ENCODE measurements at places on chromosomes 3 and 15.

GRCh38 chr3:31620656-31621055 is 87.9 kb downstream of the STT3B start:
- no peak for DNase-seq

- no peak for DNase-seq
Observed at GRCh38 chr3:9136746-9137465, 112.5 kb downstream of the SRGAP3 start.

DNA sequence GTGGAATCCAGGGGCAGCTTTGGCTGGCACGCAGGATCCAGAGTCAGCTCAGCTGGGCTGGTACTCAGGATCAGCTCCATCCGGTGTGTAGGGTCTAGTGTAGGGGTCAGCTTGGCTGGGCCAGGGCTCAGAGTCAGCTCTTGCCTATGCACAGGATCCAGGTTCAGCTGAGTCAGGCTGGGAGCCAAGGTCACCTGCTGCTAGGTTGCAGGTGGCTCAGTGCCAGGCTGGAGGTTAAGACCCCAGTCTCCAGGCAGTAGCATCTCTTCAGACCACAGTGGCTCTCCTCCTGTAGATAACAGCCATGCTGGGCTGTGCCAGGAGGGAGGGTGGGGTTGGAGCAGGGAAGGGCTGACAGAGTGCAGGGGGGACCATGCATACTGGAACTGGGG is 1.8 kb downstream of the HYAL3 start:
- no peak for DNase-seq

DNA sequence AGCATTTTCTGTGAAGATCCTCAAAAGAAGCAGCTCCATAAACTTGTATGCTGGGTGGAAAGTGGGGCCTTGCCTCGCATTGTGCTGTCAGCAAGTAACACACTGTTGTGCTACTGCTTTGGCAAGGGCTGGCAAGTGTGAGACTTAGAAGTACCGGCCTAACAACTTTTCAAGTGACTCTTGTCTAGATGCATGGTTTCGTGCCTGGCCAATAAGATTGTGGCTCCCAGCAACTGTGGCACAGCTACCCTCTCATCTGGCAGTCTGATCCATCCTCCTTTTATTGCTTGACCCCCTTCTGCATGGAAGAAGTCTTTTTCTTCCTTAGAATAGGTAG is 79.4 kb upstream of the VEPH1 start:
- no peak for DNase-seq

DNA sequence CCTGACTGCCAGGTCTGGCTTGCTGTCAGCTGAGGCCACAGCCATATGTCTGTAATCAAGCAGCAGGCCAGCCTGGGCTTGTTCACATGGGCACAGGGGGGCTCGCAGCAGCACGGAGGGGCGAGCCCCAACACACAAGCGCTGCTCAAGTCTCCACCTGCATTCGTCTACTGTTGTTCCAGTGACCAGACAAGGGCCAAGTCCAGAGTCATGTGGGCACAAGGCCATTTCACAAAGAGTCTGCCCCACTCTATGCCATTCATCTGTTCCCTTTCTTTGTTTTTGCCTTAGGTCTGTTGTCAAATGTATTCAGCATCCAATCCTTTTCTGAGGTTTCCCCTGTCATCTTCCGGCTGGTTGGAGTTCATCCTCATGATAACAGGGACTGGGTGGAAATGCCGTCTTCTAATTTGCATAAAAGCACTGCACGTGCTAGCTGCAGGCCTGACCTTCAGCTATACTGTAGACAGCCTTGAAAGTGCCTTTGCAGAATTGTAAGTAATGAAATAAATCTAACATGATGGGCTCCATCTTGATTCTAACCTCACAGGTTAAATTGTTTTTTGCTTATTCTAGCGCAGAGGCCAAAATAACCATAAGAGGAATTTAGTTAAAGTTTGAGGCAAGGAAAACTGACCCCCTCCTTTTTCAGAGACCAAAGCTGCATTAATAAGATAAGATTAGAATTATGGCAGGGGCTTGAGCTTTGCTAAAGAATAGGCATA is 28.6 kb upstream of the KBTBD12 start:
- peak; percentile 99 for DNase-seq

DNA sequence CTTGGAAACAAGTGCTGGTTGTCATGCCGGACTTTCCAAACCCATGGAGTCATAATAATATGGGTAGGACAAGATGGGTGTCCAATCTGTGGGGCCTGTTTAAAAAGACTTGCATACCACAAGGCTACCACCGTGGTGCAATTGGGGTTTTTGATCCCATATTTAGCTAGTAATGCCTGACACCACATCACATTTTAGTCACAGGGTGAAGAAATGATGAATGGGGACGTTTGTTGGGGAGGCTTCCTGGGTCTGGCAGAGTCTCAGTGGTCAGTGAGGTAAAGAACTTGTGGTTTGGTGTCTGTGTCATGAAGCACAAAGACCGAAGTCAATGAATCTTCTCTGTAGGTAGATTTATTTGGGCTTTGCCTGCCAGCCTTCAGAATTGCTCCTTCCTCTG is 31.0 kb downstream of the P3H2 start:
- no peak for DNase-seq

DNA sequence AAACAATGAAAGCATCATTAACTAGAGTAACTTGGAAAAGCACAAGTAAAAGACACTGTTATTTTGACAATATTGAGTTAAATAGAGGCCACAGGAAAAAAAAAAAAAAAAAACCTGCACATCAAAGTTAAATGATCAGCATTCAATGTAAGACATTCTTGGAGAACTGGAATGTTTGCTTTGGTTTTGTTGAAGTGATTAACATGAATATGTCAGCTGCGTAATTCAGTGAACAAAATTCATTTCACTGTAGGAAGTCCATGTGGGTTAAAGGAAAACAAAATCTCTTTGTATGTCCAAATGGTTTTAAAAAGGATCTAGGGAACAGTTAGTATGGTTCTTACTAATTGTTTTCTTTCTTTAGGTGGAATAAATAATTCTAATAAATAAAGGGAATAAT is 252.8 kb upstream of the CNTN6 start:
- DNase-seq: no peak

DNA sequence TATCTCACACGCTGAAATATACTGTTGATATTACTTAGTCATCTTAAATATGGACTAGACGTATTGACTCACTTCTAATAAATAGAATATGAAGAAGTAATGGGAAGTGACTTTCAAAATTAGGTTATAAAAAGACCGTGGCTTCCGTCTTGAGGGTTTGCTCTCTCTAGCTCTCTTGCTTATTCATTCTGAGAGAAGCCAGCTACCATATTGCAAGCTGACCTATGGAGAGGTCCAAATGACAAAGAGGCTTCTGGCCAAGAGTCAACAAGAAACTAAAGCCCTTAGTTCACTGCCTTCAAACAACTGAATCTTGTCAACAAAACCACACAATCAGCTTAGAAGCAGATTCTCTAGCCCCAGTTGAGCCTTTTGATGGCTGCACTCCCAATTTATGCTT is 46.1 kb downstream of the SLC9C1 start:
- DNase-seq: no peak

GRCh38 chr3:36373084-36373483 is 7.2 kb upstream of the STAC start:
- DNase-seq: no peak

GRCh38 chr15:85755471-85755870 is 39.3 kb downstream of the KLHL25 start:
- DNase-seq: no peak

DNA sequence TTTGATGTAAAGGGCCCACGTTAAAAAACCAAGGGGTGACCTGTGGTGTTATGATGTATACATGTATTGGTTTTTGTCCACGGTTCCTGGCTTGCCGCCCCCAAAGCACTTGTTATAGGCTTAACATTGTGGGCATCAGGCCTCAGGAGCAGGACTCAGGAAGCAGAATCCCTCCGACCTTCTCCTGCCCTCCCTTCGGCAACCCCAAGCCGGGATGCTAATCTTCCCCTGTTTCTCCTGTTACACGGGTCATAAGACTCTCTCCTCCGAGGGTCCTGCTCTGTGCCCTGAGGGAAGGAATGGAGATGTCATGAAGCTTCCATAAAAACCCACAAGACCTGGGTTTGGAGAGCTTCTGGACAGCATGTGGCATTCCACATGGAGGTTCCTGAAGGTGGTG is 48.8 kb downstream of the RPLP1 start:
- no peak for DNase-seq

GRCh38 chr3:65714134-65714533 is 324.6 kb downstream of the MAGI1 start:
- no peak for DNase-seq

DNA sequence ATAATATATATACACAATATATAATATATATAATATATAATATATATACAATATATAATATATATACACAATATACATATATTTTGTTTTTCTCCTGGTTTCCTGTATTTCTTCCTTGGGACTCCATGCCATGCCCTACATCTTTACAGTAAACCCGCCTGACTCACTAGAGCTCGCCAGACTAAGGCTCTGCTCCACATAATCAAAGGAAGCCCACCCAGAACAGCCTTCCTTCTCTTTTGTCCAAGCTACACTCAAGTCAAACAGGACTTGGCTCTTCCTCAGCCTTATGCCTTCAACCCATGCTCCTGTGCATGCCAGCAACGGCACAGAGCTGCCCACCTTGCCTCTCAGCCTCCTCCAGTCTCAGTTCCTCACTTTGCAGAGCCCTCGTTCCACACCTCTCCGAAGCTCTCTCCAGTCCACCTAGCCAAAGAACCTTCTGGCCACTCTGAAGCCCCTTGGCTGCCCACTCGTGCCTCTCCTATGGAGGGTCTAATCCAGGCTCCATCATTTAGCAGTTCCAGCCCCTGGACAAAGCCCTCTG is 109.1 kb downstream of the RFTN1 start:
- no peak for DNase-seq

- no peak for DNase-seq
Observed at GRCh38 chr15:72861354-72861910, 77.9 kb upstream of the ADPGK start.

GRCh38 chr3:136671921-136672320 is 80.3 kb downstream of the STAG1 start:
- DNase-seq: no peak

DNA sequence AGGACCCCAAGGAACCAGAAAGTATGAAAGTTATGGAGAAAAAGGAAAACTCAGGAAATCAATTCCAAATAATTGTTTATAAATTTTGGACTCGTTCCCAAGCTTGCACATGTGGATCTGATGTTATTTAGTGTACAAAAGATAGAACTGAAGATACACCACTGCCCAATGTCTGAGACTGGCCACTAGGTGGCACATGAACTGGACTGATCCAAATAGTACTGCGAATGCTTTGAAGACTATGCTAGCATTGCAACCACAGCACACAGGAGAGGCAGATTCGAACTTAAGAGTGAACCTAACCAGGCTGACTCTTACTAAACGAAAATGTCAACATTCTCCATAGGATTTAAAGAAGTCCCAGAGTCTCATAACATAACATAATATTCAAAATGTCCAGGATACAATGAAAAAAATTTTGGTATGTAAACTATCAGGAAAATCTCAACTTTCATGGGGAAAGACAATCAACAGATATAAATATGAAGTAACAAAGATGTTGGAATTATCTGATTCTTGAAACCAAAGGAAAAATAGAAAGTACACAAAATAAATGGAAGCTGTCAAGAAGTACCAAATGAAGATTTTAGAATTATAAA is 596.7 kb downstream of the FGF12 start:
- DNase-seq: peak; percentile 54

DNA sequence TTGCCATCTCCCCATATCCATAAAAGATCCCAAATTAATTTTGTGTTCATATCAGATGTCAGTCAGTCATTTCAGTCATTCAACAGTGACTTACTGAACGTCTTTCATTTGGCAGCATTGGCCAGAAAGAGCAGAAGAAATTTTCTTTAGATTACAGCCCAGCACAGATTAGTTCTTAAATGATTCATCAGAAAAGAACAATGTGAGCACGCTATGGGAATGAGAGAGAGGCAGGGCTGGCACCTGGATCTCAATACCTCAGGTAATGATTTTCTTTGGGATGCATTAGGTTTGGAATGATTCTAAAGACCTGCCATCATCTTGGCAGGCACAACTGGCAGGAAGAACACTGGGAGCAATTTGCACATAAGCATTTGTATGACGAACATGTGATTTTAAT is 41.6 kb downstream of the FBN1 start:
- no peak for DNase-seq

- no peak for DNase-seq
Observed at GRCh38 chr15:88179562-88179961, 77.0 kb downstream of the NTRK3 start.

- DNase-seq: no peak
Observed at GRCh38 chr15:65404186-65404872, 18.4 kb downstream of the IGDCC4 start.

- DNase-seq: no peak
Observed at GRCh38 chr3:165697910-165698309, 139.3 kb downstream of the BCHE start.

DNA sequence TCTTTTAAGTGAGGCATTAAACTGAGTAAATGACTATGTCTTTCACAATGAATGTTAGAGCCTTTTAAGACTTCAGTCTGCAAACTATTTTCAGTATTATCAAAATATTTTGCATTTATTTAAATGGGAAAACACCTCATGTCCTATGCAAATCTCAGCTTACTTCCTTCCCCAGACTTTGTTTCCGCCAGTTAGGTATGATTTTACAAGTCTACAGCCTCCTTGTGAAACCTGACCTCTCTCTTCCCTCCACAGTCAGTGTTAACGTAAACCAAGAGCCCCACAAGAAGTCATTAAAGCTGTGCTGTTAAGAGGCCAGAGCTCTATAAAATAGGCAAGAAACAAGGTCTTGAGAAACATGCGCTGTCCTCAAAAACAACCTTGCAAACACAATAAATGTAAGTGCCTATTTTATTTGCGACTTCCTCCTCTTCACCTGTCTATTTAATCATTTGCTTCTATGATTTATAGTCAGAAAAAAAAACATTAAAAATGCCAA is 48.3 kb downstream of the PRTG start:
- DNase-seq: peak; percentile 55

DNA sequence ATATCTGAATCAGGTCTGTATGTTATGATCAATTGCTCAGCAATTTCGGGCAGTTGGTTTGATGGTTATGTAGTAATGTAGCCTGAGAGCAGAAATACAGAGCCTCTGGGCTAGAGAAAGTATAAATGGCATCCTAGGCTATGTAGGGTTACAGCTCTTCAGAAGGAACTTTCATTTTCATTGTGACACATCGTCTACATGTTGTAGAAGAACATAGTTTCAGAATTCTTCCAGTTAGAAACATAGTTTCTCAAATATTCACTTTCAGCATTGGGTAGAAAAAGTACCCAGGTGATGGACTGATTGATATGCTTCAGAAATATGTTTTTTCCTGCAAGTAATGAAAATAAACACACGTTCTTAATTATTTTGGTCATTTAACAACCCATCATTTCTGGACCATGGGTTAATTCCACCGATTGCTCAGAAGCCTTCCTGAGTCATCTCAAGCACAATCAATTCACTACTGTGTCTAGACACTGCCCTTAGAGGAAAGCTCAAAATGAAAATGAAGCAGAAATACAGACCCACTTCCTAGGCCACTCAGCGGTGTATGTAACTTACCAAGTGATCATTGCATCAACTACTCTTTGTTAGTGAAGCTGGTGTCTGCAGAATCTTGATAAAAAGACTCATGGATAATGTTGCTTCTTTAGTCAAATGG is 88.8 kb upstream of the TSEN2 start:
- no peak for DNase-seq

Measured in NCI-H2171 treated with DMSO at 0.1 percent for 48 hours (cell line).